ENCODE measurements at places on chromosomes 5 and 9.
A peak's percentile ranks its signal among the peaks of the same experiment; 100 is the strongest.

GRCh38 chr9:103301051-103301450 is 305.9 kb downstream of the CYLC2 start:
- DNase-seq, result no peak

DNA sequence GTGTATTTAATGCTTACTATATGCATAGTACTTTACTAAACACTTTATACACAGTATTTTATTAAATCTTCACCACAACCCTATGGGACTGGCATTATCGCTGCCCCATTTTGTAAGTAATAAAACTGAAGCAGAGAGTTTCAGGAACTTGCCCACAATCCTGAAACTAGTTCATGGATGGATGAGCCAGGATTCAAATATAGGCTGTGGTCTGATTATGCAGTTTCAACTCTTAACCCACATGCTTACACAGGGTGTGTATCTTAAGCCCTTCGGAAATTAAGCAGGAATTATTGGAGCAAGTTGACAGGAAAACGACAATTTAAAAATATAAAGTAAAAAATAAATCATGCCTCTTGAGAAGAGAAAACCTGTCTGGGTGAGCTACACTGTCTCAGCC is 109.0 kb downstream of the ATP10B start:
- DNase-seq, result no peak

DNA sequence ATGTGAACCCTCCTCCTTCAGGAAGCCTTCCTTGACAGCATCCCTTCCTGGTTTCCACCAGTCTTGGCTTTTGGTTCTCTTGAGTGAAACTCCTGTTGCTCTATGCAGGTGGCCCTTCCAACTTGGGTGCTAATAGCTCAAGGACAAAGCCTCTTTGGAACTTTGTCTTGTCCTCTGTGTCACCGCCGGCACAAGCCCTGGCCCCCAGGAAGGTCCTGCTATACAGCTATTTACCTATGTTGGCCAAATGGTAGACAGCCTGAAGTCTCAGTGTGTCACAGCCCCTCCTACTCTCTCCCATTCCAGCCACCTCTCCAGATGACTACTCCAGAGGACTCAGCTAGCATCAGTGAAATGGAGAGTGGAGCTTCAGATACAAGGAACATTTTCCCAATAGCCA is 94.7 kb upstream of the ZNF618 start:
- DNase-seq, result no peak

GRCh38 chr9:90099262-90099963 is 494.6 kb downstream of the GADD45G start:
- DNase-seq, result peak; percentile 55

- DNase-seq, result no peak
Observed at GRCh38 chr5:155134130-155134529, 120.6 kb downstream of the KIF4B start.

GRCh38 chr9:70924895-70925547 is 196.4 kb downstream of the TRPM3 start:
- DNase-seq, result peak; percentile 90

- no peak for DNase-seq
Observed at GRCh38 chr5:181217803-181218062, 5.3 kb upstream of the TRIM41 start.

DNA sequence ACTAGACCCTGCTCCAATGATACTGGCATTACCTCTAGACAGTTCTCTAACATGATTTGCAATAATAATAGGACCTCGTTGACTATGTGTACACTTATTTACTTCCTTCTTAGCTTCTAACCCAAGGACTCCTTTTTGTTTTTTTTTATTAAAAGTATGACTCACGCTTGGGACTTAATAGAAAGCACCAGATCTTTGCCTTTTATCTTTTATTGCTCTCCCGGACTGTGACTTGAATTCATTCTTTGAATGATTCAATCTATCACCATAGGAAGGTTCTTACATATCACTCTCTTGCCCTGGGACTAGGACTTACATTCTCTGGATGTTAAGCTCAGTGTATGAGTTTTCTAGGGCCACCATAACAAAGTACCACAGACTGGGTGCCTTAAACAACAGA is 9.0 kb downstream of the C9 start:
- DNase-seq, result no peak

DNA sequence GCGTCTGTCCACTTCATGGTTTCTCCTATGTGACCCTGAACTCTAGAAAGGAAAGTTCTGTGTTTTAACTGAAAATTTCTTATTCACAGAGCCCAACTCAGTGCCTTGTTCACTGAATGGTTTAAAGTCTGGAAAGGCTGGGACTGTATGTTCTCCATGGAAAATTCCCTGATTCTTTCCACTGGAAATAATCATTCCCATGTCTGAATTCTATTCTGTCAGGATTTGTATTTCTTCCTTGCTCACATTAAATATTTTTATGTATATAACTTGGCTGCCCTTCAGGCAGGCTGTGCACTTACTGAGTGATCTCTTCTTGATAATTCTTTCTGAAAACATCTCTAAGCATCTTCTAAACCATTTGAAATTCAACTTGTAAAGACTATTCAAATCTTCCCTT is 1126.9 kb upstream of the DMAC1 start:
- no peak for DNase-seq

DNA sequence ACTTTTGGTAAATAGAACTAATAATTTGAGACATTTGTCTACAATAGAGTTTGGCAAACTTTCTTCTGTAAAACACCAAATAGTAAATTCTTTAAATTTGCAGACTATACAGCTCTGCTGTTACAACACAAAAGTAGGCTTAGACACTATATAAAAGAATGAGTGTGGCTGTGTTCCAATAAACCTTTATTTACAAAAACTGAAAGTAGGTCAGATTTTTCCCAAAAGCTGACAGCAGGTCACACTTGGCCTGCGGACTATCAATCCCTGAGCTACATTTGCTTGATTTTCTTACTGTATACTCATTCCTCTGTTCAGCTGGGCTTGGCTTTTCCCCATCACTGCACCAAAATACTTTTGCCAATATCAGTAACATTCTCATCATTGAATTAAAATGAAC is 189.4 kb downstream of the COMMD10 start:
- no peak for DNase-seq

- DNase-seq, result peak; percentile 86
Observed at GRCh38 chr5:36641431-36641830, 35.0 kb downstream of the SLC1A3 start.

- no peak for DNase-seq
Observed at GRCh38 chr5:173554038-173554955, 62.2 kb downstream of the BOD1 start.

GRCh38 chr9:70954596-70955143 is 166.8 kb downstream of the TRPM3 start:
- peak; percentile 12 for DNase-seq

DNA sequence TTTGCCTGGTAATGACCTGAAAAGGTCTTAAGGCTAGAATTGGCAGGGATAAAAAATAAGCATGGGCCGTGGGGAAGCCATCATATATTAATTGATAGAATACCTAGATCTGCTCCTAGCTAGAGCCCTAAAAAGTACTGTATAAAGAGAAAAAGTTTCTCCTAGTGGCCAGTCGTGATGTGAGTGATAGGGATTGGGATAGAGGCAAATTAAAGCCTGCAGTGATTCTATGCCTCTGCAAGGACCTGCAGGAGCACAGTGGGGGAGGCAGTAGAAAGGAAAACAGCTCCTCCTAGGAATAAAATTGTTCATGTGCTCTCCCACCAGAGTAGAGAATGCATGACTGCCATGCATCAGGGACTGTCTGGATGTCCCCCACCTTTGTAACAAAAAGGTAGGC is 56.2 kb upstream of the FTMT start:
- no peak for DNase-seq

DNA sequence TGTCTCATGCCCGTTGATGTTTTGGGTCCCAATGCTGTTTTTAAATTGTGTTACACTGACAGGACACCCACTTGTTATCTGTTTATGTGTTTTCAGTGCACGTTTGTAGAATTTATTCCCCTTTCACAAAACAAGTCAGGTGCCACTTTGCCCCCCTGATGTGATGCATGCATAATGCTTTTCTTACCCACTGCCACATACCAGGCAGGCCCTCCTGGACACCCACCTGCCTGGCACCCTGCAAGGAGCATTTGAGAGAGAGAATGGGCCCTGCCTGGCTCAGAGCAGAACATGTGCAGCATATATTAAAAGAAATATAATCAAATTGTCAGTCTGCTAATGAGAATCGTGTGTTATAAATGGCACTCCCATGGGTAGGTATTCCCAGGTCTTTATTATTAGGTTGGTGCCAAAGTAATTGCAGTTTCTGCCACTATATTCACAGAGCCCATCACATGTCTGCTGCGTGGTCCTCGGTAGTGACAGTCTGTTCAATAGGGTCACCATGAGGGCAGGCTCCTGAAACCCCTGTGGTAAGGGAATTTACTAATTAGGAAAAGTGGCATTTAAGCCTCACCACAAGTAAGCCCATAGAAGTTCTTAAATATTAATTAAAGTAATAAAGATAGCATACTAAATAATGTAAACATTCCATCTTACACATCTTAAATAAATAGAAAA is 52.2 kb upstream of the CKMT2 start:
- DNase-seq, result no peak

GRCh38 chr5:79590396-79590999 is 21.7 kb upstream of the TENT2 start:
- DNase-seq, result no peak

DNA sequence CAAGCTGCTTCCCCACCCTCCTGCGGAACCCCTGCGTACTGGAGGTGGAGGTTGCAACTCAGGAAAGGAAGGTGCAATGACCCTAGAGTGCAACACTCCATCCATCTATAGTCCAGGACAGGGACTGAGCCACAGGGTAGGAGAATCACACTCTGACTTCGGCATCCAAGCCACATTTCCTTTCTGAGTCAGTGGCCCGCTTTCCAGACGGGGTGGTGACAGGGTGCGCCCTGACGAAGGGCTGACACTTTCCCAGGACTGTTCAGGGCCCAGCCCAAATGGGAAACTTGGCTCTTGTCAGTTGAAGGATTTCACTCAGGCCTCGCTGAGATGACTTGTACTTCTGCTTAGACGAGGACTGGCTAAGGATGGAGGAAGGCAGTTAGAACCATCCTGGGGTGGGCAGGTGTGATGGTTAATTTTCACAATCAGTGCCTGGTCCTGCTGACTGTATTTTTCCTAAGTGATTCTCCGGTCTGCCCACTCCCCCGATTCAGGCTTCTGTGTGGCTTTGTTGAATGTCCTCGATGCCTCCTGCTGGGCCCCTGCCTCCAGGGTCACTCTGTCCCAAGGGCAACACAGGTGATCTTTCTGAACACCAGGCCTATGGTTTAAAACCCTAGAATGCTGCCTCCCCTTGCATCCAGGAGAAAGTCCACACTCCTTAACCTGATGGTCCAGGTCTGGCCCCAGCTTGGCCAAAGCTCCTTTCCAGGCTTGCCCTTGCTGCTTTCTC is 228.1 kb downstream of the FSTL4 start:
- DNase-seq, result no peak

- DNase-seq, result no peak
Observed at GRCh38 chr5:142281008-142281367, 43.8 kb downstream of the SPRY4 start.

DNA sequence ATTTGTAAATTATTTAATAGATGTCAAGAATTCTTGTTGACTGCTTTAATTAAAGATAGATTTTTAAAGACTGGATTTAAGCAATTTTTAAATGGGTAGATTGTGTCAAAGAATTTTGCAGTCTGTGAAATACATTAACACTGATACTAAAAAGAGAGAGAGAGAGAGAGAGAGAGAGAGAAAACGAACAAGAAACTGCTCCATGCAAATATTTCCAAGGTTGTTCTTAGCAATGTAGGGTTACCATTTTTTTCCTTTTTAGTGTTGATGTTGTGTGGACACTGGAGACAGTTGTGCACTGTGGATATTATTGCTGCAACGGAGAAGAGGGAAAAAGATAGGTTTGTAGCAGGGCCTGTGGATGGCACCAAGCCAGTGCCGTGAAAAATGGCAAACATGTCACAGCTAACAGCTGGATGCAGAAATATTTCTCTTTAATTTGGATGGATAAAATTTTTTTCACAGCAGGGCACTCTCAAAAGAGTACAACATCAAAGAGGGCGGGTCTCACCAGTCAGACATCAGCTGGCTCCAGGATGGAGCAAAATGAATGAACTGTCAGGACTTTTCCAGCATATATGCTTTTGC is 58.2 kb downstream of the PRDM6 start:
- no peak for DNase-seq

All from fibroblast of upper back skin (primary cell).